ENCODE measurements at places on chromosomes 11 and 22.

GRCh38 chr11:94129512-94130297, 1.1 kb downstream of the PANX1 start:
- peak; percentile 8 for DNase-seq

DNA sequence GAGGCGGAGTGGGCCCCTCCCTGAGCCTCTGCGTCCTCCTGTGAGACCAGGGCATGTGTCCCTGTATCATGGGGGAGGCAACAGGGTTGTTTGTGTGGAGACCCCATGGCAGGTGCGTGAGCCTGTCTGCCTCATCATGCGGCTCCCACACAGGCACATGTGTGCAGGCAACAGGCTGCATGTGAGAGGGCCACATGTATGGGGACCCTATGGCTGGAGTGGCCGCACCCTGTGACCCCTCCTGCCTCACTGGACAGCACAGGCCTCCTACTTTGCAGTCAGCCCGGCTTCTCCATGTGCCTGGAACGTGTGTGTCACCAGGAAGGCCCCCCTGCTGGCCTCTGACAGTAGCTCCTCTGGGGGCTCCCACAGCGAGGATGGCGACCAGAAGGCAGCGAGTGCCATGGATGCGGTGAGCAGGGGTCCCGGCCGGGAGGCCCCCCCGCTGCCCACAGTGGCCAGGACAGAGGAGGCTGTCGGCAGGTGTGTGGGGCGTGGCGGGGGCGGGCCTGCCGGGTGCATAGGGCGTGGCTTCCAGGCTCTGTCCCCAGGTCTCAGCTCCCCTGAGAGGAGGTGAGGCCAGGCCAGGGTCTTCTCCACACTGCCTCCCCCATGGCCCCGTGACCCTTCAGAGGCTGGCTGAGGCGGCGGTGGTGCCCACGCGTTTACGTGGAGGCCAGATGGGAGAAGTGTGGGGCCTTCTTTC, 34.1 kb downstream of the SBF1 start:
- no peak for DNase-seq

DNA sequence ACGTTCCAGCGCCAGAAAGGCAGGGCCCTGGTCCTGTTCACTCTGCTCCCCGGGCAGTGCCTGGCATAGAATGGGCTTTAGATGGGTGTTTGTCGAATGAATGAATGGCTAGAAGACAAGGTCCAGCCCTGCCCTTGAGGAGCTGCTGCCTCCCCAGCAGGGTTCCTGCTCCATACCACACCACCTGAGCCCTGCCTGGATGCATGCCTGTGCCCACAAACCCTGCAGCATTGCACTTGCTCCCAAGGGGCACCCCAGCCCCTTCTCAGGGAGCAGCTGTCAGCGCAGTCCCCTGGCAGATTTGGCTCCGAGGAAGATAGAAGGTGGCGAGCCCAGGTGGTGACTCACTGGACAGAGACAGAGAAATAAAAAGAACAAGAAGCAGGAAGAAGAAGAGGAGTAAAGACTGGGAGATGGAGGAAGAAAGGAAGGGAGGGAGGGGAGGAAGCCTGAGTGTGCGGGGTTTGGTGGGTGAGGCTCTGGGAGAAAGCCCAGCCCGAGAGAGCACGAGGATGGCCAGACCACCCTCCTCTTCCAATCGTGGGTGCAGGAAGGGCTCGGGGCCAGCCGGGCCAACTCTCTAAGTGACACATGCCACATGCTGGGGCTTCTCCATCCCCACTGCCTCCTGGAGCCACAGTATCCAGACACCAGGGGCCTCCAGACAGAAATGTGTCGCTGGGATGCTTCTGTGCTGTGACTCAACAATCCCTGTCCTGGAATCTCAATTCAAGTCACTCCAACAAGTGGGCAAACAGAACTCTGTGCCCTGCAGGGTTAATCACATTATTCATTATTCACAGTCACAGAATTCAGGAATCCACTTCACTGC, 1474.3 kb downstream of the BRD1 start:
- no peak for DNase-seq

GRCh38 chr11:110518809-110519514, 89.2 kb downstream of the FDX1 start:
- no peak for DNase-seq

DNA sequence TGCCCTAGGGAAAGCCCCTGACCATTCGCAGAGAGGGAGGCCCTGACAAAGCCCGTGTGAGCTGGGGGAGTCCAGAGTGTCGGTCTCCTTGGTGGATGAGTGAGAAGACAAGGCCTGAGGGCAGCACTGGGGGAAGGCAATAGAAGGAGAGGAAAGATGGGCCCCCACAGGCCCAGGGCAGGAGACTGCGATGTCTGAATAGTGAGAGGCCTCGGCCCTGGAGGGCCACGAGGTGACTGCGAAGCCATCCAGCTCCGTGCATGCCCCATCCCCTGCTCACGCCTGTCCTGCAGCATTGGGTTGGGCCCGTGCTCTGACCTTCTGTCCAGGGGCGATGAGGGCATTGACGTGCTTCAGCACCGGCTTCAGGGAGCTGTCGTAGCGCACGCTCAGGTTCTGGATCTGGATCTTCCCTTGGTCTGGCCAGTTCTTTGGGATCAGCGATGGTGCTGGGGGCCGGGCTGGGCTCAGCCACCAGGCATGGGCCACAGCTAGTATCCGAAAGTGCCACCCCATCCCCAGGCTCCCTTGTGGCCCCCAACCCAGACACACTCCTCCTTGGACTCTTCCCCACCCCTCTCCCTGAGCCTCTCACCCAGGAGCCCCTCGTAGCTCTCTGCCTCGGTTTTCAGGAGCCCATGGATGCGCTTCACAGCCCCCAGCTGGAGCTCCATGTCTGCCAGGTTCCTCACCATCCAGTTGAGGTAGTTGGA, 8.3 kb upstream of the KCNJ11 start:
- no peak for DNase-seq

DNA sequence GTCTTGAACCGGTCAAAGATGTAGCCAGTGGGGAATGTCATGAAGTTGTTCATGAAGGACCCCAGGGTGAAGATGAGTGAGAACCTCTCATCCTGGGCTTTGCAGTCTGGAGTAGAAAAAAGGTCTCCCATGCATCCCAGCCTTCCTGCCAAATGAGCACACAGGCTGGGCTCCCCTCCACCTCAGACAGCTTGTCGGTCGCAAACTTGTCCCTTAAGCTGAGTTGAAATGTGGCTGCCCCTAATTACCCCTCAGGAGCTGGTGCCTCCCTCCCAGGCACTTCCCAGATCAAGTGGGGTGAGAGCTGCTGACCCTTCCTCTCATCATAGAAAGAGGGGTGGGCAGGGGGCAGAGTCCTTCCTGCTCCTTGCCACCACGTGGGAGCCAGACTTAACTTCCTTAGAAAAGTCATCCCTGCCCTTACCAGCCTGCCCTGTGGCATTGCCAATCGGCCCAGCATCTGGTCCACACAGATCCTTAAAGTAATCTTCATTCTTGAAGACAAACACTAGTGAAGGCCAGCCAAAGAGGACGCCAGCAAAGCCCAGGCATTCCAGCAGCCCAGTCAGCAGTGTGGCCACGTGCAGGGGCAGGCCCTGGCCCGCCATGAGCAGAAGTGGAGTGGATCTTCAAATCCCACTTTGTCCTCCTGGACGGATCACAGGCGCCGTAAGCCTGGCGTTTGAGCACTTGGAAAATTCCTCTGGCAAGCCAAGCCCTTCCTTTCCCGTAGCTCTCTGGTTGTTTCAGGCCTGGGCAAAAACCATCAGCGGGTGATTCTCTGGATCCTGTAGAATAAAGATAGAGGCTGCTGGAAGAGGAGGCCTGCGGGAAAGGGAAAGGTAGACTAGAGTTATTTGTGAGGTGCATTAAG, 1.1 kb downstream of the SLC43A3 start:
- no peak for DNase-seq

GRCh38 chr11:63768237-63769041, at the start of gene ZFTA:
Gene ZFTA (minus strand): TSS chr11:63768775. CDS start chr11:63768622, 153 bp downstream.
- DNase-seq = no peak

DNA sequence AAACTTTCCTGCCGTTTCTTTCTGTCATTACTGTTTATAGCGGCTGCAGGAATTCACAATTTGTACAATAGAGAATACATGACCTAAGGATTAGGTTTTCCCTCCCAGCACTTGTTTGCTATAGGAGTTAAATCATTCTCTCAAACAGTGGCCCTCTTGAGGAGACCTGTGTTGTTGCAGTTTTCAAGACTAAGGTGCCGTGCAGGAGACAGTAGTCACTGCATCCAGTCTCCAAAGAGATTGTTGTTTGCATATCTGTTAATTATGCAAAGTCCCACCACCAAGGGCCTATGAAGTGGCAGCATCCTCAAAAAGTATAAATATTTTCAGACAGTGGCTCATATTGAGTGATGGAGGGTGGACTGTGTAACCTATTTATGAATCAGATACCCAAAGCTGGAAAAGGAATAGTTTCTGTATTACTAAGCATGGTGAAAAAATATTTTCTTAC, 2.3 kb downstream of the PRSS23 start:
- DNase-seq = no peak

DNA sequence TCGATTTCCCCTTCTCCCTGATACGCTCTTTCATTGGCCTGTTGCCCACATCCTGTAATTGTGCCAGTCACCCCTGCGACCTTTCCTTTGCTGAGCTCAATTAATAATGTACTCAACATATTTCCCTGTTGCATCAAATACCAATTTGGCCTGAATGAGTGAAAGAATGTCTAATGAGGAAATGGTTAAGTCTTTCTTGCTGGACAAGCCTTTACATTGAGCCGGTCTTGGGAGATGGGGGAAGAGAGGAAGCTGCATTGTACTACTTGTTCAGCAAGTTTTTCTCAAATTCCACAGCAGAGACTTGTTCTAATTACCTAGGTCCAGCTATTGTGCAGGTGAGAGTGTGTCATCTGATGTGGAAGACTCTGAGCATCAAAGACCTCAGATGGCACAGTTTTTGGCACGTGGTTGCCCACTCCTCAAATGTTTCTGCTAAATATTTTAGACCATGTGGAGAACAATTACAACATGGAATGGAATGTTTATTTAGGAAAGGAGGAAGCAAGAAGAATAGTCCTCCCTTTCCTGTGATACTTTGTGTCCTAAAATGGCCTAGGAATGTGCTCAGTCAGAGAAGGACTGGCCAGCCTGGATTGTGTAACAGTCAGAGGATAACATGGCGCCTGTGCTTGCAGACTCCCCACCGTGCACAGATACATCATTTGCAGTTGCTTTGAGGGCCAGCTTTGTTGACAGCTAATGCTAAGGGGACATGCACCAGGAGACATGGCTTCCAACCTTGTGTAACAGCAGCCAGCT, 129.5 kb upstream of the E2F8 start:
- DNase-seq = no peak

- no peak for DNase-seq
Observed at GRCh38 chr11:28342716-28343115, 234.5 kb downstream of the METTL15 start.

DNA sequence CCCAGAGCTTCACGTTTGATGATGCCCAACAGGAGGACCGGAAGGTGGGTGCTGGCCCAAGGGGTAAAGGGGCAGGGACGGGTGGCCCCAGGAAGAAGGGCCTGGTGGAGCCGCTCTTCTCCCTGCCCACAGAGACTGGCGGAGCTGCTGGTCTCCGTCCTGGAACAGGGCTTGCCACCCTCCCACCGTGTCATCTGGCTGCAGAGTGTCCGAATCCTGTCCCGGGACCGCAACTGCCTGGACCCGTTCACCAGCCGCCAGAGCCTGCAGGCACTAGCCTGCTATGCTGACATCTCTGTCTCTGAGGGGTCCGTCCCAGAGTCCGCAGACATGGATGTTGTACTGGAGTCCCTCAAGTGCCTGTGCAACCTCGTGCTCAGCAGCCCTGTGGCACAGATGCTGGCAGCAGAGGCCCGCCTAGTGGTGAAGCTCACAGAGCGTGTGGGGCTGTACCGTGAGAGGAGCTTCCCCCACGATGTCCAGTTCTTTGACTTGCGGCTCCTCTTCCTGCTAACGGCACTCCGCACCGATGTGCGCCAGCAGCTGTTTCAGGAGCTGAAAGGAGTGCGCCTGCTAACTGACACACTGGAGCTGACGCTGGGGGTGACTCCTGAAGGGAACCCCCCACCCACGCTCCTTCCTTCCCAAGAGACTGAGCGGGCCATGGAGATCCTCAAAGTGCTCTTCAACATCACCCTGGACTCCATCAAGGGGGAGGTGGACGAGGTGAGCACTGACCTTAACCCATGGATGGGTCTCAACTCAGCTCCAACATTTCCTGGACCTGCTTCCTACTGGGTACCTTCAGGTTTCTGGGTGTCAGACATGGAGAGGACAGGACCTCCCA, 2.0 kb downstream of the RIC8A start:
- DNase-seq = no peak

DNA sequence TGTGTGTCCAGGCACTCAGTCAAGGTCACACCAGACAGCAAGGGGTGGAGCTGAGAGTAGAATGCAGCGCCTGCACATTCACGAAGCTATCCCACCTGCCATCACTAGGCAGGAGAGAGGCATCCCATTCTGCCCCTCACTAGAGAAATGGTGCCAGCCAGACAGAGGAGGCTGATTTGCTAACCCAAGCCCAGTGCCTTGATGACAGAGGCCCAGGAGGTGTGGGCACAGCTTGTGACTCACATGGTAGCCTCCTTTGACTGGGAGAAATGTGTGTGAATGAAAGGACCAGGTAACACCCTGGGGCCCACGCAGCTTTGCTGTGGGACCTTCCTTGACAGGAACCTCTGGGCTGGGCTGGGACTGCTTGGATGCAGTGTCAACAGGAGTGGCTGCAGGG, 5.2 kb upstream of the NAALADL1 start:
- DNase-seq = no peak

GRCh38 chr22:28609921-28610320, 69.7 kb downstream of the TTC28 start:
- no peak for DNase-seq

- no peak for DNase-seq
Observed at GRCh38 chr22:23218867-23219251, 38.5 kb downstream of the BCR start.

GRCh38 chr11:102226702-102227490, 90.4 kb upstream of the BIRC3 start:
- no peak for DNase-seq

- no peak for DNase-seq
Observed at GRCh38 chr22:37368058-37368457, 59.2 kb downstream of the ELFN2 start.

DNA sequence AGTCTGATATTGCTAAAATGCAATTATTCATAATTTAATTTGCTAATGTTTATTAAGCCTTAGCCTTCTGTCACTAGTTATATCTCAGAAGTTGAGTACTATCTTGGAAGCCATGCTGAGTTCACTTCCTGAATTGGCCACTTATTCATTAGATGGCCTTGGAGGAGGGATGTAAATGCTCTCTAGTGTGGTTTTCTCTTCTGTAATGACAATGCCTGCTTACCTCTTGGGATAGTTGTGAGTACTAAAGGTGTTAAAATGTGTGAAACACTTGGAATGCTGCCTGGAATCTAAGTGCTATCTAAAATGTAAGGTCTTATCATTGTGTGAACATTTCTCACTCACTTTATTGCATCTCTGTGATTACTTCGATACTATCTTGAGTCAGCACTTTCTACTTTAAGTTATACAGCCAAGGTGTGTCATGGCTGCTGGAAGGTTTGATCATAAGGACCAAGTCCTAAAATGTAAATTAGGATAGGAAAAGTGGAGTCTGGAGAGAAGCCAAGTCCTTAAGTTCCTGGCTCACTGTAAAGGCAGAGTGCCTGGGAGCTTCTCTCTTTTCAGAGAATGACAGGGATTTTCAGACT, 12.4 kb downstream of the GLYATL2 start:
- DNase-seq = no peak
